T-helper 2 cell (primary cell): ENCODE measurements at places on chromosomes 4 and X.

DNA sequence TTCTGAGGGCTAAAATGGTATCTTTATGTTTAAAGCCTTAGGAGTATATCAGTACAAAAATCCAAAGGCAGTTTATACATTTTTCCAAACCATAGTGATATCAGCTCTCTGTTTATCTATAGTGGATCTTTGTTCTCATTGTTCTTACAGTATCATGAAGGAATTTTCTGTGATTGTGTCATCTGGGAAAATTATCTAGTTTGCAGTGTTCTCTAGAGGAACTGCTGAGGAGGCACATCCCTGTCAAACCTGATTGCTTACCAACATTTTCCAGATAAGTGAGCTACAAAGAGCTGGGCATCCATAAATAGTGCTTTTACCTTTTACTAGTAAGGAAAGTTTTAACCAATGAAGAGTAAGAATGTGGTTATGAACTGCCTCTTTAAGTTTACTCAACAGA lies 44.9 kb upstream of the SLC25A31 start:
- DNase-seq, result no peak

GRCh38 chr4:74768857-74769525 lies 25.3 kb downstream of the BTC start:
- no peak for DNase-seq

- DNase-seq, result no peak
Observed at GRCh38 chr4:23001478-23001877, 308.7 kb downstream of the GBA3 start.

DNA sequence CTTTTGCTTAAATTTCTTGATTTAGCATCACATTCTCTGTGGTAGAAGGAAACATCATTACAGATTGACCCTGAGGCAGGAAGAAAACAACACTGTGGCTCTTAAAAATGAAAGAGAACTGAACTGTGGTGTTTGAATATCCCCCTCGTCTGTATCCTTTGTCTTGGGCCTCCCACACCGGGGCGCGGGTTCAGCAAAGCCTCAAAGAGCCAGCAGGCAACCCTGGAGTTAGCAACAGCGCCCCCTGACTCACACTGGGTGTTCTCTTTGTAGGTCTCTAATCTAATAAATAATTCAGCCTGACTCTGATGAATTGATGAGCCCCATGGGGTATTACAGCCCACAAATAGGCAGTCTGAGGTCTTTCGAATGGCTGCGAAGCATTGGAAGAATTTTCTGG lies 46.1 kb upstream of the CTSO start:
- no peak for DNase-seq

DNA sequence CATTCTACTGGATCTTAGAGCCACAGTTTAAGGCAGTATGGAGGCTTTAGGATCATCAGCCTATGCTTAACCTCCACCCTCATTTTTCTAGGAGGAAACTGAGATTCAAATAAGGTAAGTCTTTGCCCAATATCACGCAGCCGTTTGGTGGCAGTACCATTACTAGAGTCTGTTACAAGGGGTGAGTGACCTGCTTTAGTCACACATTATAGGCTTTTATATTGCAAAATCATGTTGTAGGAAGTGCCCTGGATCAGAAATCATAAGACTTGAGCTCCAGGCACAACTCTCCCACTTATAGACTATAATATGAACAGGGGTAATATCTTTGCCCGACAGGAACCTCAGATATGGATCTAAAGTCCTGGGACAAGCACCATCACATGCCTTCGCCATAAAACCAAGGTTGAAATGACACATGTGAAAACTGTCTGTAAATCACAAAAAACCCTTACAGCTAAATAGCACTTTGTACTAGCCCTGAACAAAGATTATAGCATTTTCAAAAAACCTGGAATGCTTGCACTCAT lies 19.2 kb downstream of the HPSE start:
- DNase-seq, result no peak

DNA sequence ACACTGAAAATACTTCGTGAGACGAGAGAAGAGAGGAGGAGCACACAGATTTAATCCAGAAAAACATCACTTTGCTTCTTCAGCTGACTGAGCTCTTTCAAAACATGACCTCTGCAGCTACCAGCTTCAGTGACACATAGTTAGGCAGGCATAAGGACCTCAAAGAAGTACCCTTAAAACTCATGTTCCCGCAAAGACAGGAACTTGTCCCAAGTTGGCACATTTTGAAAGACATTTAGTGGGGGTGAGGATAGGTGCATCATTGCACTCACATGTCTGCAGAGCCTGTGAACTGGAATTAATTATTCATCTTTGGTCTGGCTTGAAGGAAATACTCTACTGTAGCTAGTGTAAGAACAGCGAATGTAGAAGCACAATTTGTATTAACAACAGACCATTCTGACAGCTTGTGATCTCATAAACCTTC lies 221.8 kb downstream of the MGST2 start:
- no peak for DNase-seq

DNA sequence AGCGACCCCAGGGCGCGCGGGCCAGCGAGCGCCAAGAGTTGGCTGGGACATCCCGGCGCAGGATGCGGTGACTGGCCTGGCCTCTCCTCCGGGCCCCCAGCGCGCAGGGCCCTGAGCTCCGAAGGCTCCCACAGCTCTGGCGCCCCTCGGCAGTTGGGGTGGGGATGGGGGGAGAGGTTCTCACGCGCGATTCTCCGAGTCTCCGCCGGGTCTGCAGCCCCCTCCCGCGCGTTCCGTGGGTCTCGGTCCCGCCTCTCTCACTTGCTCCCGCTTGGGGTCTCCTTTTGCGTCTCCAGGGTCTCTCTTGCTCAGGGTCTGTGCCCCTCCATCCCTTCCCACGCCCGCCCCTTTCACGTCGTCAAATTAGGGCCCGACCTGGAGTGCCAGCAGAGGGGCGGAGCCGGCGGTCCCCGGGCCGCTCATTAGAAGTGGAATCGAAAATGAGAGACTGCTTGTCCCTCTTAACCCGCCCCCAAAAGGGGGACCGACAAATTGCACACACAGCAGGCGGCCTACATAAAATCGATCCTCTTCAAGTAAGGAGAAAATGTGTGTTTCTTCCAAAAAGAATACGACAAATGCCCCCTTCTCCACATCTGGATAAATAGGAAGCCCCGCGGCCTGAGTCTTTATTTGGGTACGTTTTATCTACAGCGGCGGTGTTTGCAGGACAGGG lies 877 bp upstream of the NKX1-1 start:
- DNase-seq, result no peak

GRCh38 chrX:65587616-65588526 lies 53.3 kb upstream of the LAS1L start:
- no peak for DNase-seq
